Naive B cell (primary cell): ENCODE measurements at places on chromosomes 12 and 14.
A peak's percentile ranks its signal among the peaks of the same experiment; 100 is the strongest.

GRCh38 chr14:87049950-87050349 lies 943.0 kb downstream of the GALC start:
- DNase-seq = no peak

DNA sequence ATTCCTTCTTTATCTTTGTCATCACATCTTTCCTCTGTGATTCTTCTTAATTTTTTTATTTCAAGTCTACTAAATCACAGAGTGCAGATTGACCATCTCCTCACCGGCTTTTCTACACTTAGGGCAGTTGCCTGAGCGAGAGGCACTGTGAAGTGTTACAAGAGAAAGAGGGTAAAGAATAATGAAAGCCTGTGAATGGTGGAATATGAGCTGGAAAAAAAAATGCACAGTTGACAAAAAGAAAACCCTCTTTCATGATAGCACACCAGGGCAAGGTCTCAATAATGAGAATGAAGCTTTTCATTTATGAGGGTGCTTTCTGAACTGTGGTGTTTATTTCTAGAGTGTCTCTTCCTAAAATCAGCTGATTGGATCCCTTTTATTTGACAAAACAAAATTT lies 106.2 kb upstream of the PDE3A start:
- no peak for DNase-seq

GRCh38 chr14:104323551-104324175 lies 185.3 kb downstream of the KIF26A start:
- DNase-seq = no peak

DNA sequence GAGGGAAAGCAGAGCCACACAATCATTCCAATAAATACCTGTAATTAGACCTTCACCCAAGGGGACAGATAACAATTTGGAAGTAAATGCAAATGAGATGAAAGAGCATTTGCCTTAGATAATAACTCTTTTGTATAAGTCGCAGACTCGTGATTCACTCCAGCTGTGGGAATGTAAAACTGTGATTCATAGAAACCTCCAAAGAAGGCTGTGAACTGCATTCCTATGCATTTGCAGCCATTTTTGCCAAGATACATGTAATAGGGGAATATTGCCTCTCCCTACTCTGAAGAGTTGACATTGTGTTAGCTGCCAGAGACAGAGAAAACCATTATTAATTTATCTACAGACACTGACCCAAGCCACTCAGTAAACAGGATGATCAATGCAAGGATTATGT lies 181.9 kb upstream of the ARHGAP5 start:
- no peak for DNase-seq

GRCh38 chr12:48936379-48936979 lies 11.2 kb upstream of the FKBP11 start:
- DNase-seq = peak; percentile 75

DNA sequence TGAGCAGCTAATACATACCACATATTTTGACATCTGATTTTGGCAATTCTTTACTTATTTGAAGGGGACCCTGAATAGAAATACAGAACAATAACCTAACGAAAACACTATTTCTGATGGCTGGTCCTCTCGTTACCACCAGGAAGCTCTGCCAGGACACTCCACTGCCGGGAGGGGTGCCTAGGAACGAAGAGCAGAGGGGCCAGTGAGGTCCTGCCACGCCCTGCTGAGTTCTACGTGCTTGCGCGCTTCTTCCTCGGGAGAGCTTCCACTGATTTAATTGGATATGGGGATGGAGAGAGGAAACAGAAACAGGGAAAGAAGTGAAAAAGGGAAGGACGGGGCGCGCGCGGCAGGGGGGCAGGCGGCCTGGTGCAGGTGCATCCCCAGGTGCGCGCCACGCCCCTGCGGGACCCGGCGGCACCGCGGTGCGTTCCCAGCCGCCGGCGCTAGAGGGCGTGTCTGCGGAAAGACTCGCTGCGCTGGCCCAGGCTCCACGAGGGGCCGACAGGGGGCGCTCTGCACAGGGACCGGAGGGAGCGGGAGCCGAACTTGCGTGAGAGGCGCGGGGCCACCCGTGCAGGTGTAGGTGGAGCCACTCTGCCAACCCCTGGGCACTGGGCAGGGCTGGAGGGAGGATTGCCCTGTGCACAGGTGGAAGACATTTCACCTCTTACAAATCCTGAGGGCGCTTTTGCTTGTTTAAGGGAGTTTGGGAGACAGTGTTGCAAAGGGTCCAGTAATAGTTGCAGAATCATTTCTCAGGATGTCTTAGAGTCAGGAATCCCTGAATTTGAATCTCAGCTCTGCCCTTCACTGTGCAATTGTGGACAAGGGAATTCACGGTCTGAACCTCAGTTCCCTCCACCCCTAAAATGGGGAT lies 986.3 kb upstream of the TMEM132C start:
- DNase-seq = no peak

GRCh38 chr14:50784683-50785456 lies 46.1 kb downstream of the NIN start:
- DNase-seq = no peak

DNA sequence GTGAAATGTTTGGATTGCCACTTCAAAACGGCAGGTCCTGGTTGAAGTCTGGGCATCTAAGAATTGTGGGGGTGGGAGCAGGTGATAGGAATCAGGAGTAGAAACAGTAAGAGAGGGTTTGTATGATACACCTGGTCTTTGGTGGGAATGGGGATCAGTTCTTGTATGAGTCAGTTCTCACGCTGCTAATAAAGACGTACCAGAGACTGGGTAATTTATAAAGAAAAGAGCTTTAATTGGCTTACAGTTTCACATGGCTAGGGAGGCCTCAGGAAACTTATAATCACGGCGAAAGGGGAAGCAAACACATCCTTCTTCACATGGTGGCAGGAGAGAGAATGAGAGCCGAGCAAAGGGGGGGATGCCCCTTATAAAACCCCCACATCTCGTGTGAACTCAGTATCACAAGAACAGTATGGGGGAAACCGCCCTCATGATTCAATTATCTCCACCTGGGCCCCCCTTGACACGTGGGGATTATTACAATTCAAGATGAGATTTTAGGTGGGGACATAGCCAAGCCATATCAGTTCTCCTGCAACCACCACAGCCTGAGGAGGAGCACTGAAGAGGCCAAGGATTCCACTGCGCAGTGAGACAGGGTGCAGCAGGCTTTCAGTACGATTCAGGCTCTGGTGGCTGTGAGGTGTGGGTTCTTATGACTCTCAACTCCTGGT lies 52.1 kb downstream of the DRAM1 start:
- no peak for DNase-seq

- DNase-seq = peak; percentile 78
These were observed 21.3 kb upstream of the CD27 start for GRCh38 chr12:6423267-6424007.

DNA sequence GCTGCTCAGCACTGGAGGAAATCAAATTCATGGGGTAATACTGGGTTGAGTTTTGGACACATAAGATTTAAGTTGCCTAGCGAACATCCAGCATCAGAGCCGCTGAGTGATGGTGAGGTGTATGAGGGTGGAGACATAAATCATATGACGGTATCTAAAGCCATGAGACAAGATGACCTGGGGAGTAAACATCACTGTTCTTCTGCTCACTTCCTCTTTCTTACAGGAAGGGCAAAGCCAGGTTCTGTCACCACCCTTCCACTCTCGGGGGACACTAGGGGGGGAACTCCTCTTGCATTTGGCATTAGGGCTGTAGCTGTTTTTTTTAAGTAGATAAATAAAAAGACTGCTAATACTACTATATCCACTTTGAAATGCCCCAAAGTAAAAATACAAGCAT lies 24.0 kb downstream of the PRDM4 start:
- DNase-seq = peak; percentile 93

GRCh38 chr12:26791301-26791791 lies 41.6 kb downstream of the ITPR2 start:
- peak; percentile 46 for DNase-seq

DNA sequence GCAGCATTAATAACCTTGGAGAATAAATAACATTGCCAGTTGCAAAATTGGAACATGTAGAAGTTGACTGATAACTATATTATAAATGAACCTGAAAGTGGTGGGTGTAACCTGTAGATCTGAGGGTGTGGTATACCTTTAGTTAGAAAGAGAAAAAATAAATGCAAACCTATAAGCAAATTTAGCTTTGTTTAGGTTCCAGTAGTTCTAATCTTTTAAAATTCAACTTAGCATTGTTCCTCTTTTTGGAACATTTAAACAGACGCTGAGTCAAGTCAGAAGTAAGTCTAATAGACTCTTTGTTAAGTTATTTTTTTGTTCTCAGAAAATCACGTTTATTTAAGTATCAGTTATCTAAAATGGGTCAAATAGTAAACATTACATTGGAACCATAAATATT lies 120.0 kb downstream of the DNAI7 start:
- no peak for DNase-seq

GRCh38 chr12:96879301-96879700 lies 27.8 kb upstream of the NEDD1 start:
- DNase-seq = no peak

DNA sequence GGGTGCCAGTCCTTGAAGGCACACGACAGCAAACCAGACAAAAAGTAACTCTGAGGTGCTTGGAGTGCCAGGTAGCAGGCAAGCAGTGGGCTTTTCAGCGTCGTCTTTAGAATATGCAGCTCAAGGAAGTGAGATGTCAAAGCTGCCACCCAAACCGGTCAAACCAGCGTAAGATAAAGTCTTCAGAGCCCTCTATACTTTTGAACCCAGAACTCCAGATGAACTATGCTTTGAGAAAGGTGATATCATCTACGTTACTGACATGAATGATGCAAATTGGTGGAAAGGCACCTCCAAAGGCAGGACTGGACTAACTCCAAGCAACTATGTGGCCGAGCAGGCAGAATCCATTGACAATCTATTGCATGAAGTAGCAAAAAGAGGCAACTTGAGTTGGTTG lies 95.9 kb downstream of the TBX3 start:
- DNase-seq = no peak

GRCh38 chr14:76135722-76136121 lies 16.0 kb upstream of the GPATCH2L start:
- DNase-seq = no peak

GRCh38 chr12:47026291-47026690 lies 53.1 kb upstream of the PCED1B start:
- no peak for DNase-seq

DNA sequence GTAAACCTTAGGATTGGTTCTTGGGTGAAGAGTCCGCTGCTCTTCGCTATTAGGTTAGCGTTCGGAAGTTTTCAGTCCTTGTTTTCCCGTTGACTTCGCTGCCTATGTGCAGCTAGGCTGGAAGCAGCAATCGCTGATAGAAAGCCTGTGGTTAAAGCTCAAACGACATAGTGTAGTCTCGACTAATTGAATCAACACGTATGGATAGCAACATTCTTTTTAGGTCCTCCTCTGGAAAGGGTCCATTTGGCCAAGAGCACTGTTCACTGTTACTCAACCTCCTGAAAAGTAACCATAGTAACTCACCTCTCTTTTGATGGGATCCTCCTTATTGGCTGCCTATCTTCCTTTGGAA lies 355.5 kb downstream of the SNAPC1 start:
- DNase-seq = no peak

DNA sequence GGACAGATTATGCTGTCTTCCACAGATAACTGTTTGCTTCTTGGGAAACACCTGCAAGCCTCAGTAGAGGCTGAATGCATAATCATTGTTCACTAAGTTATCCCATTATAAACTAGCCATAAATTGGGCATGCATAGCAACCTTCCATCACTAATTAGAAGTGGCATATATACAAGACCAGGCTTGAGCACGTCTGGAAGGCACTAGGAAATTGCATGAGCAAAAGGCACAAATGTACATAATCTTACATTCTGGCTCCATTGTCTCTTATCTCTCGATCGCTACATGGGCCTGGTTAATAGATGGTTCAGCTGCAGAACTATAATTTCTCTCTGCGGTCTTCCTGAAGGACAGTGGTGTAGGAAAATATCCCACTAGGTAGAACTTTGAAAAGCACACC lies 679.2 kb downstream of the RPL10L start:
- DNase-seq = no peak

DNA sequence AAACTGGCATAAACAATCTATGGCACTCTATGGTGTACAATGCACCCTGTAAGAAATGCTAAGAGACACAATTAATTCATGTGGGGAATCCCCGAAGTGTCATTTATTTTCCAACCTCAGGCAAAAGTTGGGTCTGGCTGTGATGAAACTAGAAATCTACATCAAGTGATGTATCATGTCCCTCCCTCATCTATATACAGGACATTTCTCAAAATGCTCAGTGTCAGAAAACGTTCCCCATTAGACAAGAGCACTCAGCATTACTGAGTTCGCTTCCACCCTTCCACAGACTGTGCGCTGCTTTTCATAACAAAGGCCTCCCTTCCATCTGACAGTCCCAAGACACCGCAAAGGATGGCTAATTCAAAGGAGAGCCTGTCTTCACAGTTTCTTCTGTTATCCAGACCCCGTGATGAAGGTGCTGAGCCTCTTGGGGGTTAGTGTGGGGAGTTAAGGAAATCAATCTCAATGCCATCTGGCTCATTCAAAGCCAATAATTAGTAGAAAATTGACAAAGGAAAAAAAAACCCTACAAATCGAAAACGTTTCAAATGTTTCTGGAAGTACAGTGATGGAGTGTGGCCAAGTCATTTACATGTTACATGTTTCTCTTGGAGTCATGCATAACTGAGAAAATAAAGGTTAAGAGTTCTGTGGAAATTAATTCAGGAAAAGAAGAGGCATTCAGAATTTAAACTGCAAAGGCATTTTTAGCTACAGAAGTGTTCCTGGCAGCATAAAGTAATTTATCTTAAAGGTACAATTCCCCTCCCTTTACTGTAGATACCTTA lies 7.5 kb downstream of the CCDC88C start:
- DNase-seq = no peak

DNA sequence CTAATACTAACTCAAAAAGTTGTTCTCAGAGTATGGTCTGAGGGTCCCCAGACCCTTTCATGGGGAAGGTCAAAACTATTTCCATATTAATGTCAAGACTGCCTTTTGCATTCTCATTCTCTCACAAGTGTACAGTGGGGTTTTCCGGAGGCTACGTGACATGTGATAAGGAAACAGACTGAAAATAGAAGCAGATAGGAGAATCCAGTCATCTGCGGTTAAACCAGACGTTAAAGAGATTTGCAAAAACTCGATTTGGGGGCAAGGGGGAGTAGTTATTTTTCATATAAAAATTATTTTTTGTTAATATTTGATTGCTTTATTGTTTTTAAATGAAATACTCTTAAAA lies 1.0 kb upstream of the NAP1L1 start:
- DNase-seq = peak; percentile 38

DNA sequence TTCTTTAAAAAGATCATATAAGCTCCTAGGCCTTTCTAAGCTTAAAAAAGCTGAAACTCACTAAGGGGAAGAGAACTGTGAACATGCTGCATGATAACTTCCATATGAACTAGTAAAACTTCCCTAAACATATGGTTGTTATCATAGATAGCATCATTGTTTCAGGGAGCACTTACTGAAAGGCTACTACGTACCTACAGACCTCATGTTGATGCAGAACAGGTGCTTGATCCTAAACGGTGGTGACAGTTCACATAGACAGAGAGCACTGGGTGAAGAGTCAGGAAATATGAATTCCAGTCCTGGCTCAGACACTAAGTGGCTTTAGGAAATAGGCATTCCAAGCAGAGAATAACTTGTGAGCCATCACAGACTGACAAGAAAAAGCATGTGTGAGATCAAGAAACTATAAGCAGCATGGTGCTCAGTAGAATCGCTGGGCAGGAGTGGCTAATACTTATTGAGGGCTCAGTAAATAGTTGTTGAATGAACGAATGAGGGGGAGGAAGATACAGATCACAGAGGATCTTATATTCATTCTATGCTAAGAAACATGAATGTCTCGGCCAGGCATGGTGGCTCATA lies 78.4 kb upstream of the NUDT4 start:
- DNase-seq = no peak

GRCh38 chr12:29157486-29157946 lies 8.4 kb downstream of the FAR2 start:
- no peak for DNase-seq

- no peak for DNase-seq
These were observed 58.5 kb downstream of the WNK1 start for GRCh38 chr12:810671-811415.
